ENCODE measurements at places on chromosomes 5 and 9.

DNA sequence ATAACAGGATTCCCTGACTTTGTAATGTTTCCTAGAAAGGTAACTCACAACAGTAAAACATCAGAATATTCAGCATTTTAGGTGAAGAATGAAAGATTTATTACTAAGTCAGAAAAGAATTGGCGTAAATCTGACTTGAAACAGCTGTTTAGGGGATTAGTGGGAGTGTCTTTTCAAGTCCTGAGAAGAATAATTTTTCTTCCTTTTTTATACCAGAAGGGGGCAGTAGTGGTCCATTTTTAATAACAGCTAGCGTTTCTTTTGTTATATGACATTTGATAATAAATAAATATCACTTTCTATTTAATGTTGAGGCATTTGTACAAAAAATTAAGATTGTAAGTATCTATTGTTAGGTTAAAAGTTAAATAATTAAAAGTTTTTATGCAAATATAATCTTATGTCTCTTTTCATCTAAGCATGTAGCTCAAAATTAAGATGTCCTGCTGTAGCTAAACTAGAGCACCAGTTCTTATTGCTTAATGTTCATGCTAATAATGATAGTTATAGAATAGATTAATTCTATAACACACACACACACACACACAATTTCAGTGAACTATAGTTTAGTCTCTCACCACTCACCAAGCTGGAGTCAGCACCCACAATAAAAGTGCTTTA is 258.7 kb upstream of the ARRDC3 start:
- no peak for DNase-seq

GRCh38 chr9:20630241-20630943 is 8.1 kb upstream of the MLLT3 start:
- no peak for DNase-seq

GRCh38 chr5:111173476-111173875 is 50.7 kb upstream of the CAMK4 start:
- DNase-seq, result no peak

DNA sequence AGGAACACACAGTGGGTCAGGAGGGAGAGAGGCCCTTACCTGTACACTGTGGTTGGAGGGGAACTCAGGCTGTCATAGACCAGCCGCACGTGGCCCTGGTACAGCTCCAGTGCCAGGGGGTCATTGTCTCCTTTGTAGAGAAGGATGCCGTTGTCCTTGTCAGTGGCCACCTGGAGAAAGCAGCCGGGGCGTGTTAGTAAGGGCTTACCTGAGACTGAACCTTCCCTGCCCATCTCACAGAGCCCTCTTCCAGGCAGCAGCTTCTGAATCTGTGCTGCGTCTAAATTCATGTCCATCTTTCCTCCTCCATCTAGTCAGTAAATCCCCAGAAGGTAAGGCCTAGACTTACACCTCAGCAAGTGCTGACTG is 104.7 kb upstream of the PANK3 start:
- DNase-seq, result no peak

- DNase-seq, result no peak
Measured at GRCh38 chr5:125510651-125511050, 764.2 kb upstream of the ZNF608 start.

- DNase-seq, result no peak
Measured at GRCh38 chr5:1875843-1876659, 6.7 kb downstream of the IRX4 start.

DNA sequence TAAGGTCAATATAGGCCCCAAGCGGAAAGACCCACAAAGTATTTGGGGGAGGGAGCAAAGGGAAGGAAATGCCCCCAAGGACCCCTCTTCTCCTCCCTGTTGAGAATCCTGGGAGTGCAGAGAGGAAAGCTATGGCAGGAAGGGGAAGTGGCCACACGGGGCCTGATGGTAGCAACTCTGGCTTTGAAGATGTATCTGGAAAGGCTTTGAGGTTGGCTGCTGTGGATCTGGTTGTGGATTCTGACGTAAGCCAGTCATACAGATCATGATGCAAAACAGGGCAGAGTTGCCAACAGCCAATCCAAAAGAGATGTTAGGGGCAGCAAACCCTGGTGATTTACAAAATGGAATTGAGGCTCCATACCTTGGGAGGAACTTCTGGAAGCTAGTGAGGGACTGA is 108.8 kb downstream of the PRKACG start:
- DNase-seq, result no peak

DNA sequence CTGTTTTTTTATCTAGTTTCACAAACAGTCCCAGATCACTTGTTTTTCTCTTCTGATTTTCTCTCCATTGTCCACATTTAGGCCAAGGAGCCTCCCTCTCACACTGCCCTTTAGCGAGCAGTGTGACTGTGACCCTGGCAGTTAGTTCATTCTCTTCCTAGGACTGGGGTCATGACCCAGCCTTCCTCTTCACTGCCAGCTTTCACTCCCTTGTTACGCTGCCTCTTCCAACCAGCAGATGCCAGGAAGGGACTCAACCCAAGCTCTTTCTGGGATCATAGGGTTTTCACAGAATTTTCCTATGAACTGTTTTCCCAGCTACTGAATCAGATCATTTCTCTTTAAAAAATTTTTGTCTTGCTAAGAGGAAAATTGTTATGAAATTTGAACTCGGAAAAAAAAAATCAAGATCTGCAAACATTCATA is 70.9 kb downstream of the LMNB1 start:
- no peak for DNase-seq

- no peak for DNase-seq
Measured at GRCh38 chr5:77431286-77431685, 60.8 kb downstream of the WDR41 start.

- no peak for DNase-seq
Measured at GRCh38 chr9:37582548-37583157, 6.5 kb upstream of the FBXO10 start.

Data from CD4-positive, alpha-beta T cell treated with Interferon gamma for 1 hour (primary cell).